ENCODE measurements at places on chromosomes 12 and 14.
A peak's percentile ranks its signal among the peaks of the same experiment; 100 is the strongest.

- DNase-seq = no peak
Observed at GRCh38 chr14:61930101-61930857, 168.1 kb downstream of the SNAPC1 start.

DNA sequence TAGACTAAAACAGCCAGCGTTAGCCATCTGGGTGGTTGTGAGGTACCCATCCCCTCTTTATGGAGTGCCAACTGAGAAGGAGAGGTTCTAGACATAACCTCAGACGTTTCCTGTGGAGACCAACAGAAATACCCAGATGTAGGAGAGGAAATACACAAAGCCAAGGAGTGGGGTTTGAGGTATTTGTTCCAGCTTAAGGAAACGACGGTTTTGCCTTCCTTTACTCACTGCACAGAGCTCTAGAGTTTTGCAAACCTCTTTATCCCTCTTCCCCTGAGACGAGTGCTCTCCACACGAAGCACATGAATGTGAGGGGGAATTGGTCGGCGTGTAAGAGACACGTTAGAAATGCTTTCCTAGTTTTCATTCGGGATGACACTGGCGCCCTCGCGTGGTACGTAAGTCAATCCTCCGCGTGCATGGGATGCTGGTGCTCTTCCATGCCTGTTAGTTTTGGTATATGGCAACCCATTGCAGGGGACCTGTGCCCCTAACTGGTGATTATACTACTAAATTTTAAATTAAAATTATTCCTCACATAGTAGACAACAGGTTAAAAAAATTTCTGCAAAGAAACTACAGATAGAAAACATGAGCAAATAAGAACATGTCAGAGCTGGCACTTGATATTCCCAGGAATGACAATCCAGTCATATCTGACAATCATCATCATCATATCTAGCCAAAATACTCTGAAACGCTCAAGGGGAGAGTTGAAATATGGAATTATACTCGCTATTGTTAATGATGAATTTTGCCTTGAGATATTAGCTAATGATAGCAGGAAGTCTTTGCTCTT, 121.7 kb downstream of the PPM1H start:
- peak; percentile 70 for DNase-seq

- no peak for DNase-seq
Observed at GRCh38 chr12:38691164-38691563, 214.2 kb downstream of the CPNE8 start.

DNA sequence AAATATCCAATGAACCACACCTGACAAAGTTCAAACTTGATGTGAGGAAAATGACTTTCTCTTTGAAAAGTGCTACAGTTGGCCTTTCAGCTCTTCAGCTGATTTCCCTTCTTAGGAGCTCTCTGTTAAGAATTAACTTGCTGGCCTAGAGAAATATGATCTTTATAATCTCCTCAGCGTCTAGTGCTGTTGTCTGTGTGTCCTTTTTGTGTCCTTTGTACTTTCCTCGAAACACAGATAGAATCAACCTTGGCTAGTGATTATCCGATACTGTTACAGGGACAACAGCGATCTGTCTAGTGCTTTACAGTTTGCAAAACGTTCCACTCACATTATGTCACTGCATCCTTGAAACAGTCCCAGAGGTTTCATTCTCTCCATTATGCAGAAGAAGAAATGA, 162.8 kb upstream of the RMST start:
- no peak for DNase-seq

DNA sequence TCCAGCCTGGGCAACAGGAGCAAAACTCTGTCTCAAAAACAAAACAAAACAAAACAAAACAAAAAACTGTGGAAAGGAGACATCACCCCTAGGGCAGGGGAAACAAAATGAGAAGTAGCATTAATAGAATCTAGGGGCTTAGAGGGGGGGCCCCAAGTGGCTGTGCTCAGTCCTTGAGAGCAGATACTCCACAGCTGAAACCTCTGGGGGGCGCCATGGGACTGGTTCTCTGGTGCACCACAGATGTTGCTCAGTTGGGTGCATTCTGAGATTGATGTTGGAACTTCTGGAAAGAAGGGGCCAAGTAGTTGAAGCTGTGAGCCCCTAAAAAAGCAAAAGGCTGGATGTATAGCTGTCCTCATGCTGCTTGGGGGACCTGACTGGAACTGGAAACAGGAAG, 11.8 kb upstream of the SYNE2 start:
- DNase-seq = no peak

- no peak for DNase-seq
Observed at GRCh38 chr12:15575671-15576541, 213.3 kb downstream of the EPS8 start.

- DNase-seq = no peak
Observed at GRCh38 chr14:46368275-46368674, 283.3 kb downstream of the RPL10L start.

DNA sequence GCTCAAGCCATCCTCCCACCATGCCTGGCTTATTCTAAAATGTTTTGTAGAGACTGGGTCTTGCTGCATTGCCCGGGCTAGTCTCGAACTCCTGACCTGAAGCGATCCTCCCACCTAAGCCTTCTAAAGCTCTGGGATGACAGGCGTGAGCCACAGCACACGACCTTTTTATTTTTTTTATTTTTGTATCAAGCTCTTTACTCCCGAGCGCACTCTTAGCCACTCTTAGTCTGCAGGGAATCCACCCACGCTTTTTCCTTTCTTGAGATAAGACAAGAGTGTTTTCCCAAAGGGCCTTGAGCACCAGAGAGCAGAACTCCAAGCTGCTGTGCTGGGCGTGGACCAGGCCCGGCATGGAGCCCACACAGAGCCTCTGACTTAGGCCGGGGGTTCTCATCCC, 23.4 kb downstream of the MAP1LC3B2 start:
- DNase-seq = peak; percentile 80

DNA sequence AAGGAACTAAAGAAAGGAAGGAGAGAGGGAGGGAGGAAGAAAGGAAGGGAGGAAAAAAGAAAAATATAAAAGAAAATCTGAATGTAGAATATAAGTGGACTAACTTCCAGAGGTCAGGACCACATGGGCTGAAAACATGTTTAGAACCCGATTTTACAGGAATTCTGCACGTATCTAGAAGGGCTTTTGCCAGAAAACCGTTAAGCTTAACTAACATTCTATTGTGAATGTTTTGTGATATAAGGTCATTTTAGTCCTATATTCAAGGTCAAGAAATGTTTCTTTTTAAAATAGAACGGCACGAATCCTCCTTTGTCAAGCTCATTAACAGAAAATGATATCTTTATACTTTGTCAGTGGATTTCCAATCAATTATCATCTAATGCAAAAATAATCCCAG, 13.1 kb downstream of the PTCSC3 start:
- DNase-seq = no peak

DNA sequence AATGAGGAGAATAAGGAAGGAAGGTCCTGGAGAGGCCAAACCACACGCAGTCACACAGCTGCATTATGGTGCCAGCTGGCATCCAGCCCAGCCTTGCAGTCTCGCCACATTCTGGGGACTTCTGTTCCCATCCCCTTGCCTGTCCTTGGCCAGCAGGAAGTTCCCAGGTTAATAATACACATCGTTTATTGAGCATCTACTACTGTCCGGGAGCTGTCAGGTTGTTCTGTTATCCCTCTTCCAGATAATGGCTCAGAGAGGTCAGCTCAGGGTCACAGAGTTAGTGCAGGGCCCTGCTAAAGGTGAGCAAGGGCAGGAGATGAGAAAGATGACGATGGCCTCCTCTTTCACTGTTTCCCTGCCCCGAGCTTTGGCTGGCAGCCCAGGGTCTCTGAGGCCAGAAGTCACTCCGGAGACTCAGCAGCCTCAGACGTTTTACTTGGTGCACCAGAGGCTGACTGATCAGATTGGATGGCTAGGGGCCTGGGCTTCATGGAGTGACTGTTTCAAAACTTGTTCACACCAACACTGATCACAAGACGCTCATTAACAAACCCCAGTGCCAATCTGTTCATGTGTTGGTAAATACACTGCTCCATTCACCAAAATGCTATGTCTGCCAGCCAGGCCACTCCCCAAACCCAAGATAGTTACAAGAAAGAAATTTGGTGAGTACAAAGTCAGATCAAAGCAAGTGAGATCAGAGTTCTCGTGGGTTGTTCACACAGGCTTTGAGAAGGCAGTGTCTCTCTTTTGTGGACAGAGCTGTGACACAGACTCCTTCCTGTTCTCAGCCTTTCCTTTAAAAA, 79.2 kb downstream of the B4GALNT3 start:
- DNase-seq = peak; percentile 53

DNA sequence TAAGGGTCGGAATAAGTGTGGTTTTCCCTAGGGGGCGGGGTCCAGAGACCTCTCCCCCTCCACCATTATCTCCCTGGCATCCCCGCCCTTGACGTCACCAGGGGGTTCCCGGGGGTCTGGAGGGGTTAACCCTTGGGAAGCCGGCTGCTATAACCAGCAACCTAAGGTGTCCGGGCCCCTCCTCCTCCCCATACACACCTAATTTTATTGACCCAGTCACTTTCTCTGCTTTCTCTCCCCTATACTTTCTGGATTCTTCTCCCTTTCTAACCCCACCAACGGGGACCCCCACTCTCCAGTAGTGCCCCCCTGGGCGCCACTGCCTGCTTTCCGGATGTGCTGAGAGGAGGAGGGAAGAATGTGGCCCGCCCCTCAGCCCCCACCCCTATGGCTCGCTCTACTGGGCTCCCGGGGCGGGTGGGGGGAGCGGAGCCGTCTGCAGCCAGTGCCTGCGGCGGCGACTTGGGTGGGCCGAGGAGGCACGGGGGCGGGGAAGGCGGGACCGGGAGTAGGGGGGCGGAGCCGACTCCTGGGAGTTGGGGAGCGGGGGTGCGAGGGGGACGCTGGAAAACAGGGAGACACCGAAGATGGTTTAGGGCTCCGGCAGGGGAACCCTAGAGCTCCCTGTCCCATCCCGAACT, 1.8 kb downstream of the GLI1 start:
- peak; percentile 37 for DNase-seq

GRCh38 chr12:104002686-104003085, 37.0 kb downstream of the TDG start:
- no peak for DNase-seq

DNA sequence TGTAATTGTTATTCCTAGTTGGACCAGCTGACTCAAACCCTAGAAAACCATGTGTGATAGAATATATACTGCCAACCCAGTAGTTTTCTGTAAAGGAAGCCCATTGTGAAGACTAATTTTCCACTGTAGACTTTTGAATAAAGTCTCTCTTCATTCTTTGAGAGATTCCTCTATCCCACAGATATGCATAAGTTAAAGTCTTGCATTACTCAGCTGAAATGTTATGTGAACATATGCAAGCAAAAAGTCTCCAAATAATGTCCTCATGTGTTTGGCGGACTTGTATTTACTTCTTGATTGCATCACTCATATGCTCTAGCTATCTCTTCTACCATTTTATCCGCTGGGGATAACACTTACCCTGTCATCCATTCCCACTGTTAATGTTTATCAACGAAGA, 35.1 kb upstream of the OTOGL start:
- DNase-seq = no peak

DNA sequence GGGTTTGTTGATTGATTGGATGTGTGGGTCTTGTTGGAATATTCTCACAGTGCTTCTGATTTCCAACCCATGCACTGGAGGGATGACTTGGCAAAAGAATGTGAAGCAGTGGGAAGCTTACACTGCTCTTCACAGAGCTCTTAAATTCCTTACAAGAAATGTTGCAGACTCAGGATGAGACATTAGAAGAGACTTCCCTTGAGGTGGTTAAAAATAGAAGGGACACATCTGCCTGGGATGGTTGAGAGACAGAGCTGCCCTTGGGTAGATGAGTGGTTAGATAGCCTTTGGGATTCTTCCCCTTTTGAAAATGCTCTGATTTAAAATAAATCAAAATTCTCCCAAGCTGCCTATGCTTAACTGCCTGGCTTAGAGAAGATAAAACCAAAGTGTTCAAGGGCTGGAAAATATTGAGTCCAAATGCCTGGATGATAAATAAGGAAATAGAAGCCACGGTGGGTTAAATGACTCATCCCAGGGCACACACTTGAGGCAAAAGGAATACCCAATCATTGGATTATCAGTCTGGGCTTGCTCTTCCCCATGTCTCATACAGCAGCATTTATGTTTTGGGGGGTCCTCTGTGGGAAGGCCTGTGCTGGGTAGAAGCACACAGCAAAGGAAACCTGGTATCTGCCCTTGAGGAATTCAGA, 264.3 kb downstream of the AKAP6 start:
- peak; percentile 88 for DNase-seq

DNA sequence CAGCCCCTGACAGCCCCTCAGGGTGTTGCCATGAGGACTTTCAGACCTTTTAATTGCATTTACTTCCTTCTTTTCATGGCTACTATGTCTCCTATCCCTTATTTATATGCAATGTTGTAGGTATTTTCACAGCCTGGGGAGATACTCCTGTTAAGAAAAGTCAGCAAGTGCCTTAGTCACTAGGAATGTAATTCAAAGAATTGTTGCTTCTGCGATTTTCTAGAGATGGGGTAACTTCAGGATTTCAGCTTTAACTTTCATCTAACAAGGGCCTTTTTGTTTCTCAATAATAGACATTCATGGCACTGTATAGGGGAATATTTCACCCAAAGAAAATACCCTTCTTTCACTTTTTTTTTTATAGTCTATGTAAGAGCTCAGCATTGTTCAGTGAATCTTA, 533.3 kb upstream of the MIS18BP1 start:
- DNase-seq = no peak

DNA sequence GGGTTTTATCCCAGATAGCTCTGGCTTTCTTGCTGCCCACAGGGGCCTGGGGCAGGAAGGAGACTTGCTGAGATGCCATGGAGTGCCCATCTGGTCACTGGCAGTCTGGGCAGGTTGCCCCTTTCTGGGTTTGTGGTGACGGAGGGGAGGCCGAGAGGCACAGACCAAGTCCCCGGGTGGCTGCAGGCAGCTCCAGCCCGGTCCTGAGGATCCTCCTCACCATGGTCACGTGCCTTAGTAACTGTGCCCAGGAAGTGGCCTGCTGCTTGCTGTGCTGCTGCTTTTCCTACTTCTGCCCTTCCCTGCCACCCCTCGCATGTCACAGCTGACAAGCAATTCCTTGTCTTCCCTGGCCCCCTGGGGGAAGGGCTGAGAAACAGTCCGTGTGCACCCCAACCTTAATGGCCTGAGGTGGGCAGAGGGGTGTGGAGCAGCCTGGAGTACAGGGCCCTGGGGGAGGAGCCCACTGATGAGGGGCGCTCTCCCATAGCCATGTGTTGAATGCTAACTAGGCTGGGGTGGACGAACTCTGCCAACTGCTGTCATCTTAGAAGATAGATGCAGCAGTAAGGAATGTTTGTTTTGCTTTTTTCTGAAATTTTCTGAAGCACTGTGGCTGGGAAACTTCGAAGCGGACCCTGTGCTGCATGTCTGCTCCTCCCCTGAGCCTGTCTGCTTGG, 54.9 kb upstream of the SRSF5 start:
- no peak for DNase-seq

DNA sequence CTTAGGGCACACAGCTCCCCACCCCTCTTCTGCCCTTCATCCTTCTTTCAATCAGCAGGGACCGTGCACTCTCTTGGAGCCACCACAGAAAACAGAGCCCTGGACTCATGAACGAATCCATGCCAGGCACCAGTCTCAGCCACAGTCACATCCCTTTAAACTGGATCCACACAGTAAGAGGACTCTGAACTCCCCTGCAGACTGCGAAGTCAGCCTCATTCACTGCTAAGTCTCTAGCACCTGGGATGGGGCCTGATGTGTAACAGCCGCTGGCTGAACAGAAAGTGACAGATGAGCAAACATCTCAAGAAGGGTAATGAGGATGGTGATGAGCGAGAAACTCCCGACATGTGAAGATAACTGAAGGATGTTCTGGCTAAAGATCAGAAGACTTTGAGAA, 45.8 kb upstream of the IQSEC3 start:
- no peak for DNase-seq
